Activated naive CD8-positive, alpha-beta T cell treated with anti-CD3 and anti-CD28 coated beads for 36 hours (primary cell): ENCODE measurements at places on chromosomes 3 and 15.
A peak's percentile ranks its signal among the peaks of the same experiment; 100 is the strongest.

DNA sequence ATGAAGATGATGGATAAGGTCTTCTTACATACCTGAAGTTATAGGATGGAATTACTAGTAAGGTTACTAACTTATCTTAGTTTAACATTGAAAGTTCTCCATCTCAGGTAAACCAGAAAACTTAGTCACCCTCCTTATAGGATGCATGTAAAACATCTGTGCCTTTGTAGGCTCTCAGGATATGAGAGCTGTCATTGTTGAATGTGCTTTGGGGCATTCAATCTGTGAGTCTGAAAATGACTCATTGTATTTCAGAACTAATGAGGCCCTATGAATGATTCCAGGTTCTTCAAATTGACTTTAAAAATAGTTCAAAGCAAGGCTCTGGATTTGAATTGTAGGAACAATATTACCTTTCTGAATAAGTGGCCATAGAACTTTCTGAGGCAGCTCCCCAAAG lies 237.7 kb upstream of the AZI2 start:
- DNase-seq: no peak

GRCh38 chr15:67172172-67172571 lies 82.3 kb downstream of the AAGAB start:
- DNase-seq: no peak

DNA sequence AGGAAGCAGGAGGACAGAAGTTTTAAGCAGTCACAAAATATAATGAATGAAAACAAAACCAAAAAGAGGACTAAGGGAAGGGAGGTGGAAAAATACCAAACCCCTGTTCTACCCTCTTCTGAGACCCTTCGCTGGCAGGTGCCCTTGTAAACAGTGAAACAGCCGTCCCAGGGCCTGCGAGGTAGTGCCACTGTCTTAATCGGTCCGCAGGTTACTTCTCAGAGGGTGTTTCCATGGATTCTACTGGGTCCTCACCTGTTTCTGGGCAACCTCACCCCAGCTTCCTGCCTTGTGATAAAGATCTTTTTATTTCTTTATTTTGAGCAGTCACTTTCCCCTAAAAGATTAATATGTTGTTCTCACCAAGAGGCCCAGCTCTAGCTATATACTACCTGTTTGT lies 65.3 kb downstream of the SLC30A4 start:
- DNase-seq: no peak

DNA sequence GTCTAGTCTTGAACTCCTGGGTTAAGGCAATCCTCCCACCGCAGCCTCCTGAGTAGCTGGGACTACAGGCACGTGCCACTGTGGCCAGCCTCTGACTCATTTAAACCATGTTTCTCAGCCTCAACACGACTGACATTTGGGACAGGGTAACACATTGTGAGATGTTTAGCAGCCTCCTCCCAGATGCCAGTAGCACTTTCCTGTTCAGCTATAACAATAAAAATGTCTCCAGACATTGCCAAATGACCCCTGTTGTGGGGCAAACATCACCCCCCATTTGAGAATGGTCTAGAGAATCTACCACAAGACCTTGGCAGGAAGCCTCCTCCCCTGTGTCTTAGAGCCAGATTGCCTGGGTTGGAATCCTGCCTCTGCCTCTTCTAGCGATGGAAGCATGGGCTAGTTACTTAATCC lies 8.4 kb downstream of the TMEM40 start:
- DNase-seq: peak; percentile 38

DNA sequence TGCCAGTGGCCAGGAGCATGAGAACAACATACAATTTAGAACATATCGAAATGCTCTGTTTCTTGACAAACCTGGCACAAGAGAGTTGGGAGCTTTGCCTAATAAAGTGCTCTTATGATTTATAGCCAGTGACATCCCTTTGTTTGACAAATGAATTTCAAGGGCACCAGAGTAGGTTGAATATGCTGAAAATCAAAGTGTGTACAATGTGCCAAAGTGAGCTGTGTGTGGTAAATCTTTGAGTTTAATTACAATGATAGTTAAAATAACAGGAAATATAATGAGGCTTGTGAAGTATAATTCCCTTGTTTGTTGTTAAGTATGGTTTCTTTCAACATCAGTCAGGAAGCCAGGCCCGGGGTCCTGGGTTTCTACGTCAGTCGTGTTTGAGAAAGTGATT lies 211.9 kb downstream of the EBLN2 start:
- DNase-seq: no peak

DNA sequence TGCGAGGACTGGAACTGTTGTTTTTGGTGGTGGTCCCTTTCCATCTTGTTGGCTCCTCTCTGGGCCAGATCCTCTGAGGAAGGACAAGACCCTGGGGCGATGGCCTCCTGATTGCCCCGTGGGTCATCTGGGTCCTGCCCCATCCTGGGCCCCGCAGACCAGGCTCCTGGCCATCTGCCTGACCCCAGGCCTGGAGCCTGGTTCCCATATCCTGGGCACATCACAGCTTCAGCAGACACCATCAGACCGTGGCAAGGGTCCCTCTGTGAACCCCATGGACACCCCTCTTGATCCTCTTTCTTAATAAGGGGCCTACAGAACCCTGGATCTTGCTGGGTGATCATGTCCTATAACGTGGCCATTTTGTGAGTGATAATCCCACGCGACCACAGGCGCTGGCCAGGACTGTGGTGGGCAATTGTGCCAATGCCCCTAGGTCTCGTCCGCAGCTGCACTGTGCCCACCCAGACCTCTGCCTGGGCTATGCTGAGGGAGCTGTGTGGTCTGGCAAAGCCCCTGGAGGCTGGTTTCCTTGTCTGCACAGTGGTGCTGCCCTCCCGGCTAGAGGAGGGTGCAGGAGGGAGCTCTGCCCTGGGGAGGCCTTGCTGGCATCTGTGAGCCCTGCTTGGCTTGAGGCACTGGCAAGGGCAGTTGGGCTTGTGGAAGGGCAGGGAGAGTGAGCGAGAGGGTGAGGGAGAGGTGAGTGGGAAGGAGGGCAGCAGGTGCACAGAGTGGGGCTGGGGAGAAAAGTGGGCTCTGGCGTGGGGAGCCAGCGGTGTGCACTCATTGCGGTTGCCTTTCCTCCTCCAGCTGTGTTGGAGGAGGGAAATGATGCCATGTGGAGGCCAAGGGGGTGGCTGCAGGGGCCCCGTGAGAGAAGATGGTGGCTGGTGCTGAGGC lies 53.1 kb upstream of the PRR23E start:
- no peak for DNase-seq

- no peak for DNase-seq
Measured at GRCh38 chr3:56137415-56137814, 330.9 kb downstream of the ERC2 start.

DNA sequence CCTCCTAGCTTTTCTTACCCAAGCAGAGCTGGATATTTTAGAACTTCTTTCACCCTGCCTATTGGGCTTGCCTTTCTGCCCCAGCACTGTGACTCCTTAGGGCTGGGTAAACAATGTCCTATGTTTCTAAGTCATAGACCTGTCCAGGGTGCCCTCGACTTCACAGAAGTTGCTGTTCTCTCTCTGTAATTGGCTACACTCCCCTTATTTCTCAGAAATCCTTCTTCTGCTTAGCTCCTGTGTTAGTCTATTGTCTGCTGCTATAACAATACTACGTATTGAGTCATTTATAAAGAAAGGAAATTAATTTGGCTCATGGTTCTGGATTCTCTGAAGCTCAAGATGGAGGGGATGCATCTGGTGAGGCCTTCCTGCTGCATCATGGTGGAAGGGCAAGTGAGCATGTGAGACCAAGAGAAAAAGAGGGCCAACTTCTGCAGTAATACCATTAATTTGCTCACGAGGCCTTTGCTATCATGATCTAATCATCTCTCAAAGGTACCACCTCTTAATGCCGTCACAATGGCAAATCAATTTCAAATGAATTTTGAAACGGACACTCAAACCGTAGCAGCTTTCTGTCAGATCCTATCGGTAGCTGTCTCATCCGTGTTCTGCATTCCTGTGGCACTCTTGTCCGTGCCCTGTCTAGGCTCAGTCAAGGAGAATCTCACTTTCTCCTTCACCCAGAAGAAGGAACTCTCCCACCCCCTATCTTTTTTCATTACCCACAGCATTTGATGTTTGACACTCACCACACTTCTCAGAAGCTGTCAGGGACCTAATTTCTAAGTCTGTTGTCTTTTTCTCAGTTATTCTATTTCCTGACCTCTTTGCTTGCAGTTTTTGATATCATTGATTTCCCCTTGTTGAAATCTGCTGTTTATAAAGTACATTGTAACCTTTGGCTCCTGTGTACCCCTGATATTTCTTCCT lies 22.3 kb upstream of the GPR171 start:
- no peak for DNase-seq

GRCh38 chr3:80496452-80496851 lies 728.7 kb upstream of the ROBO1 start:
- DNase-seq: no peak

- DNase-seq: no peak
Measured at GRCh38 chr3:156389449-156389950, 165.4 kb downstream of the SSR3 start.

- DNase-seq: no peak
Measured at GRCh38 chr15:67095912-67096311, 30.5 kb downstream of the SMAD3 start.

DNA sequence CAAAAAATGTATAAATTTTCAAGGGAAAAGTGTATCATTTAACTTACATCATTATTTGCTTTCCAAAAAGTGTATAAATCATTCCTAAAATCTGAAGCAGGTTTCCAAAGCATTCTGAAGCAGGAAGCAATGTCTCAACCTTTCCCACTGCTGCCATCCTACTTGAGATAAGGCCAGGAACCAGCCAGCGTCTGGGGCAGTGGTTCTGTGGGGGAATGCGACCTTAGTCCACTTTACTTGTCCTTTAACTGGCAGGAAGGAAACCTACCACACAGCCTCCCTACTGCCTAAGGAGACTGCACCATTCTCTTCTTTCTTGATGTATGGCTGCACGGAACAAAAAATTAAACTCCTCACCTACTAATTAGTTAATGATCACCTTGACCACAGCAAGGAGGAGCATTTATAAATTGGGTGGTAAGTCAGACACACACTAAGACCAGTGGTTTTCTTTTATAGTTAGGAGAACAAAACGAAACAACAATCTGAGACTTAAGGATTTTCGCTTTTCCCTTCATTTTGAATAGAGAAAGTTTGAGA lies 3.7 kb downstream of the SORD start:
- DNase-seq: no peak

- DNase-seq: no peak
Measured at GRCh38 chr15:29680465-29681165, 141.7 kb downstream of the TJP1 start.

GRCh38 chr15:92407321-92407720 lies 13.6 kb downstream of the ST8SIA2 start:
- DNase-seq: no peak

- no peak for DNase-seq
Measured at GRCh38 chr3:142664819-142665218, 59.0 kb upstream of the TRPC1 start.

- DNase-seq: no peak
Measured at GRCh38 chr3:55185380-55185779, 257.5 kb upstream of the LRTM1 start.

DNA sequence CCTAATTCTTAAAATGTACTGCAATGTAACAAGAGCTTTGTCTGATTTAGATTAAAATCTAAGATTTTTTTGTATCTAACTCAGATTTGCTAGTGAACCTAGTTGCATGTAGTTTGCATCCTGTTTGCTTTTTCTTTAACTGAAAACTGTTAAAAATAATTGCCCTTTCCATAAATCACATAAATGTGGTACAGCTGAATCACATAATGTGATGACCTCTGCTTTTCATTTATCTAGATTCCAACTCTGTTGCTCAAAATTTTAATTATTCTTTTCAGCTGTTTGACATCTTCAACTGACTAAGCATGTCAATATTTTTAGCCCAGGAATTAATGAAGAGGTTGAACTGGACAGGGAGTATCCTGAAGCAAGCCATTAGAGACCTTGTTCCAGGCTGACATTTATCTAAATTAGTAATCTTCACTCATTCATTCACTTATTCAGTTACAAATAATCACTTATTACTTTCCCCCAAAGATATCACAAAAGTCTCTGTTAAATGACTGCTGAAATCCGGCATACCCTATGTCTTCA lies 101.9 kb upstream of the PLXND1 start:
- no peak for DNase-seq

GRCh38 chr3:11910971-11911531 lies 64.4 kb upstream of the TAMM41 start:
- DNase-seq: no peak

DNA sequence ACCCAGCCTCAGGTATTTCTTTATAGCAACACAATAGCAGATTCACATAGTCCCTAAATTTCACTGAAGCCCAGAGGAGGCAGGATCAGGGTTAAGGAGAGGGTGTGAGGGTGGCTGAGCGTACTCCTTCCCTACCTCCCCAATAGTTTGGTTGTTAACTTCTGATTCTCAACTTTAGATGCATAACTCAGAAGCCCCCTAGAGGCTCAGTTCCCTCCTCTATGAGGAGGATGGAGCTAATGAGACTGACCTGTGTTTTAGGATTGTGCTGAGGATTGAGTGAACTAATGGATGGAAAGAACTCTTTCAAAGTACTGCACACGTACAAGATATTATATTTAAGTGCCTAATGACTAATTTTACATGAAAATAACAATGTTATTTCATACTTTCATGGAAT lies 249.3 kb upstream of the SOX14 start:
- DNase-seq: no peak

GRCh38 chr3:177211503-177212277 lies 14.4 kb upstream of the TBL1XR1 start:
- DNase-seq: no peak

GRCh38 chr15:72932472-72932871 lies 119.8 kb upstream of the NEO1 start:
- no peak for DNase-seq

DNA sequence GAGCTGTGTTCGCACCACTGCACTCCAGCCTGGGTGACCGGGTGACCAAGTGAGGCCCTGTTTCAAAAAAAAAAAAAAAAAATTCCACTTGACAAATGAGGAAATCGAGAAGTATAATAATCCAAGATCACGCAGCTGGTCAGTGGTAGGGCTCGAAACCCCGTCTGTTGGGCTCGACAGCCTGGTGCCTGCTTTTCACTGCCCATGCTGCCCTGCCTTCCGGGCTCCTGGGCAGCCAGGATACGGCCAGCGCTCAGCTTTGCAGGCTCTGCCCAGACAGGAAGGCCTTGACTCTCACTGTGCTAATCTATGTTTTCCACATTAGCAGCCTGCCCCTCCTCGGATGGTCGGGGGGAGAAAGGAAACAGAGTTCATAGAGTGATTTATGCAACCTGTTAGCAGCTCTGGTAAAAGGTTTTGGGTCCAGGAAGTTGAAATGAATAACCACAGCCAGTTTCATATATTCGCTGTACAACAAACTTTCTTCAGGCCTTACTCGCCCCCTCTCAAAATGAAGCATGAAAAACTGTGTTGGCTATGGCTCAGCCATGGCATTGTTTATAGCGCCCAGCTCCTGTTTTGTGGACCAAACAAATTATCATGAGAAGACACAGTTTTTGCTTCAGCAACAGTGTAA lies 108.8 kb downstream of the XXYLT1 start:
- peak; percentile 33 for DNase-seq
